NCI-H510A (cell line): ENCODE measurements at places on chromosomes 2 and 18.

DNA sequence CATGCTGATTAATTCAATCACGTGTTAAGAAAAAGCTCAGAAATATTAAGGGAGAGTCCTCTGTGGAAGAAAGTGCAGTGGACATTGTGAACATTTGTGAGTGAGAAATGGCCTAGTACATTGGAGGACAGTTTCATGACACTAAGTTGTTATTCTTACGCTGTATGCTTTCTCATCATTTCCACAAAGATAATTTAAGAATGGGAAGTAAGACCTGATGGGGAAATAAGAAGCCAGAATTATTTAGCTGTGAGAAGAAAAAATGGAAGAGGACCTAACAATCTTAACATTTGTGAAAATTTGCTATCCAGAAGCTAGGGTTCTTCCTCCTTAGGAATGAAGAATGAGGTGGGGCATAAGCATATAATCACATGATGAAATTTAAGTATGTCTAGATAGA, 15.2 kb upstream of the RAPH1 start:
- DNase-seq: no peak

GRCh38 chr18:35355140-35355618, 11.0 kb upstream of the ZNF24 start:
- peak; percentile 88 for DNase-seq

GRCh38 chr2:72581560-72582181, 244.2 kb downstream of the EXOC6B start:
- DNase-seq: no peak

GRCh38 chr2:196233805-196234475, 62.6 kb upstream of the STK17B start:
- no peak for DNase-seq
